Activated T-cell treated with anti-CD3 and anti-CD28 coated beads, Interleukin-2, amount 50 U/mL, for 48 hours (primary cell): ENCODE measurements at places on chromosomes 5 and 9.
A peak's percentile ranks its signal among the peaks of the same experiment; 100 is the strongest.

DNA sequence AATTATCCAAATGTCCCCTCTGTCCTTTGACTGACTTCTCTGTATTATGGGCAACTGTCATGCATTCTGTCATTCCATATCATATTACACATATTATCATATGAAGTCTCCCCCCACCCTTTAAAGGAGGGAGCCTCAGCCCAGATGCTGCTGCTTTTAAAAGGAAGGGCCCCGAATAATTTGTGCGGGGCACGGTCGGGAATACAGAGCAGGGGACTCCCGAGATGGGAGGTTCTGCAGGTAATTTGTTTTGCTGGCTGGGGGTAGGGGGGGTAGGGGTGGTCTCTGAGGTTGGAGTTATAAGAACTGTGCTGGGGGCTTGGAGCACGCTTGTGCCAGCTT lies 10.1 kb upstream of the LHX2 start:
- DNase-seq: no peak

DNA sequence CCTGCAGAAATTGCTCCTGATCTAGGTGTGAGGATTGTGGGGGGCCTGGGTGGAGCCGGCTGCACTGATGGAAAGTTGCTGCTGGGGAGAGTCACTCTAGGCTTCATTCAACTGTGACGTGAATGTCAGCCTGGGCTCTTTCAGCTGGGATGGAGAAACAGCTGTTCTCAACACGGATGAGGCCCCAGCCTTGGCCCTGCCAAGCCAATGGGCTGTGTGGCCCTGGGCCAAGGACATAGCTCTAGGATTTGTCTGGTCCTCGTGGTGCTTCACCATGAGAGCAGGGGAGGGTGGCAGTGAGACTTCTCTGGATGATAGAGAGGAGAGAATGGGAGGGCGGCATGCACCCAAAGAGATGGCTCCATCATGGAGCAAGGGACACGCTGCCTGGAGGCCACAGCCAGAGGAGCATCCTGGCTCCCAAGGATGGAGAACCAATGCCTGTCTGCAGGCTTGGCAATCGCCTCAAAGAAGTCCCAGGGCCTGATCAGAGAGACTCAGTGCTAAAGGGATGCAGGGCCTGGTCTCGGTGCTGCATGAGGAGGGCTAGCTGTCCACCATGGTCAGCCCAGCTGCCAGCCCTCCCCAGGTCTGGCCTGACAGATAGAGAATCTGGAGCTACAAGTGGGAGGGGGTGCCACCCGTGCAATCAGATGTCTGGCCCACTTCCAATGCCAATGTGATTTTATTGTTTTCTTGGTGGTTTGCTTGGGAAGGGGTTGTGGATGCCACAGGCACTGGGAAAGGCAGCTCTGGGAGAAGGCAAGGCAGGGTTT lies 141.0 kb downstream of the GADD45G start:
- no peak for DNase-seq

- DNase-seq: no peak
These were observed 84.4 kb upstream of the SARDH start for GRCh38 chr9:133822430-133823065.

- peak; percentile 63 for DNase-seq
These were observed 36.7 kb upstream of the KCNIP1 start for GRCh38 chr5:170466988-170467707.

DNA sequence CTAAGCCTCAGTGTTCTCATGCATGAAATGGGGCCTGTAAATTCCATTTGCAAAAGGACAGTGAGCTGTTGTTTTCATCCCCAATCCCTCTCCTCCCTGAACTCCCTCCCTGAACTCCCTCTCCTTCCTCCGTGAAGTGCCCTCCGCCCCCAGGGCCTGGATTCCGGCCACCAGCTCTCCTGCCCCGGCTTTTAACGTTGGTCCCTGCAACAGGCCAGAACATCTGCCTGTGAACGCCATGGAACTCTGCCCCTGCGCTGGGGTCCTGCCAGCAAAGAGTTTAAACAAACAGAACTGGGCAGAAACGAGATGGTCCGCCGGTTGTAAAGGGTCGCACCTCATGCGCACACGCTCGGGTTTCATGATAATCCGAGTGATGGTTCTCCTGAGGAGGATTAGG lies 62.4 kb downstream of the SMIM23 start:
- no peak for DNase-seq

- DNase-seq: no peak
These were observed 768.9 kb downstream of the TAF11L14 start for GRCh38 chr5:18403141-18403540.

DNA sequence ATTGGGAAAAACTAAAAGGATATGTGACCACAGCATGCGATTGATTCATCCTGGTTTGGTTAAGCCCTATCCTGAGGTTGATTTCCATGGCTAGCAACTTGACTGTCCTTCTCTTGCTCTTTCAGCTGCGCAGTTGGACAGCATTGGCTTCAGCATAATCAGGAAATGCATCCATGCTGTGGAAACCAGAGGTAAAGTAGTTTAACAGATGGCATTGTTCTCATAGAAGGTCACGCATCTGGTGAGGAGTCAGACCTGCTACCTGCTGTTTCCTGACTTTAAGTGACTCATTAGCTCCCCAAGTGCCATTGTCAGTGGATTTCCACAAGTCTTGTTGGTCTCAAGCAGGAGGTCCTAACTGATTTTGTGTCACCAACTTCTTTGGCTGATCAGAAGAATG lies 266.9 kb downstream of the ARHGAP26 start:
- DNase-seq: no peak

- no peak for DNase-seq
These were observed 2.6 kb downstream of the PCSK5 start for GRCh38 chr9:75893106-75893505.

DNA sequence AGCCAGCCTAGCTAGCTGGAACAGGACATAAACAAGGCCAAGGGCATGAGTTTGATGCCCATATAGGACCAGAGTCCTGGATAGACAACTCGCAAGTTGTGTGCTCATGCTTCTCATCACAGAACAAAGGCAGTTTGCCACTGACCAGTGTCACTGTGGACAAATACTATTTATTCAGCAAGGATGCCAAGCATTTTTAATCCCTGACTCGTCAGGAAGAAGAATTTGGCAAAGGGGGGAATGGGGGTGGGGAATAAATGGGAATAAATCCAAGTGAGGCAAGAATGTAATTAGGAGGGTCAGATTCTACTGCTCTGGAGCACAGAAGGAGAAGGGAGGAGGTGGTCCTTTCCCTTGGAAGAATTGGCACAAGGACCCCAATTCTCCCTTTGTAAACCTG lies 46.8 kb upstream of the ANKRD55 start:
- DNase-seq: no peak

DNA sequence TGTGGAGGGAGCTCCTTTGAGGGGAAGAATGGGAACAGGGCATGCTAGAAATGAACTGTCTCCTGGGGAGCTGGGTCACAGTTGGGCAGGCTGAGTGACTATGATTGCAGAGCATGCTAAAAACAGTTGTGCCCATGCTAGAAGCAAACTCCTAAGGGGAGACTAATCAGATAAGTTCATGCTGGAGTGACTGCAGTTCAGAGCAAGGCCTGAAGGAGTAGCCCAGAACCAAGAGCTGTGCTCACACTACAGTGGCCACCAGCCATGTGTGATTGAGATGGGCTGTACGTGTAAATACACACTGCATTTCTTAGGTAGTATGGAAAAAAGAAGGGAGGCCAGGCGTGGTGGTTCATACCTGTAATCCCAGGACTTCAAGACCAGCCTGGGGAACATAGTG lies 10.3 kb upstream of the AK1 start:
- no peak for DNase-seq

- no peak for DNase-seq
These were observed 333.2 kb upstream of the RFX3 start for GRCh38 chr9:3858961-3859360.

GRCh38 chr9:70484232-70485130 lies 70.0 kb upstream of the KLF9 start:
- no peak for DNase-seq

GRCh38 chr5:112694853-112695709 lies 42.6 kb upstream of the APC start:
- DNase-seq: no peak

GRCh38 chr9:87516222-87516925 lies 18.7 kb downstream of the DAPK1 start:
- no peak for DNase-seq

- no peak for DNase-seq
These were observed 54.2 kb downstream of the WHRN start for GRCh38 chr9:114450833-114451706.

- DNase-seq: no peak
These were observed 166.4 kb downstream of the TLE1 start for GRCh38 chr9:81522716-81523551.

- DNase-seq: no peak
These were observed 34.6 kb upstream of the LRRTM2 start for GRCh38 chr5:138909734-138910133.

DNA sequence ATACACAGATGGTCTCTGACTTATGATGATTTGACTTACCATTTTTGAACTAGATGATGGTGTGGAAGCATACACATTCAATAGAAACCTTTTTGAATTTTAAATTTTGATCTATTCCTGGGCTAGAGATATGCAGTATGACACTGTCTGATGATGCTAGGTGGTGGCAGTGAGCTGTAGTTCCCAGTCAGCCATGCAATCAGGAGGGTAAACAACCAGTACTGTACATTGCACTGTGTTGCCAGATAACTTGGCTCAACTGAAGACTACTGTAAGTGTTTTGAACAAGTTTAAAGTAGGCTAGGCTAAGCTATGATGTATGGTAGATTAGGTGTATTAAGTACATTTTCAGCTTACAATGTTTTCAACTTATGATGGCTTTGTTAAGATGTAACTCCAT lies 859.1 kb upstream of the ARRDC3 start:
- no peak for DNase-seq

DNA sequence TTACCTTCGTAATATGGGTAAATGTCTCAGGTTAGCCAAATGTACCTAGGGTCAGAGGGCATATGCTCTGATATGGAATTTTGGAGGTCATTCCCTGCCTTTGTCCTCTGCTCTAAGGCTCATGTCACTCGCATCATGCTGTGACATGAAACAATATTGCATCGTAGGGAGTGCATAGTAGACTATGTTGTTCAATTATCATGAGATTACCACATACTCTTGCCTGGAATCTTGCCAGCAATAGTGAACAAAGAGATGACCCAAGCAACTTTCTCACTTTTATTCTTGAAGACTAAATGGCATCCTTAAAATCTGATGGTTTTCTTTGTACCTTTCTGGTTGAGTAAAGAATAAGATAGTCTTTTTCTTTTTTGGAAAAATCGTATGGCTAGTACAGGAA lies 27.6 kb downstream of the ZNF462 start:
- no peak for DNase-seq

DNA sequence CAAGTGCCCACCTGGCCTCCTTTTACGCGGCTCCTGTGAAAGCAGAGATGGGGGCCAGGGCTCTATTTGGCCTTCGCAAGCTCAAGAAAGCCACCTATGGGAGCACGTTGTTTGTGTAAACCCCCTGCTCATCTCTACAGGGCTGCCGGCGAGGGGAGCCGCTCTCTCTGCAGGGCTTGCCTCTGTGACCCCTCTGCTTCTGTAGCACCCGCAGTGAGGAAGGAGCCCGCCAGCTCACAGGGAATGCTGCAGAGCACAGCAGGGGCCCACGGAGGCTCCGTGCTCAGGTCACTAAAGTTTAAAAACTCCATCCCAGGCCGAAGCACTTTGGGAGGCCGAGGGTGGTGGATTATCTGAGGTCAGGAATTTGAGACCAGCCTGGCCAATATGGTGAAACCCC lies 376.8 kb downstream of the IRX2 start:
- no peak for DNase-seq

- DNase-seq: peak; percentile 76
These were observed 10.9 kb upstream of the GADD45G start for GRCh38 chr9:89593727-89594427.

DNA sequence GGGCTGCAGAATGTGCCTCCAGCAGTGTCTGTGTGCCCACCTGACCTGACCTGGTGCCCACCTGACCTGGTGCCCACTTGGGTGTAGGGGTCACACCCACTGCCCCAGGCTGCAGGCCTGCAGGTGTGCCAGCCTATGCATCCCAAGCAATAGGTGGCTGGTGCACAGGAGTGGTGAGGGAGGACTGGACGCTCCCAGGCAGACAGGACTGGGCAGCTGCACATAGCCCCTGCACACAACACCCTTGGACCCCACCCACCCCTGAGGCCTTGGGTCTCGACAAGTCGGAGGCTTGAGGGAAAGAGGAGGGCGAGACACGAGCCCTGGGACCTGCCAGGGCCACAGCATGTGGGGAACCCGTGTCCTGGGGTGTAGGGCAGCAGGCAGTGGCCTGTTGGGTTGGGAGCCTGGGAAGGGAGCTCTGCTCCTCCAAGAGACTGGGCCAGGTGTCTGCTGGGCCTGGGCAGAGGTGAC lies 10.8 kb upstream of the NRARP start:
- no peak for DNase-seq

DNA sequence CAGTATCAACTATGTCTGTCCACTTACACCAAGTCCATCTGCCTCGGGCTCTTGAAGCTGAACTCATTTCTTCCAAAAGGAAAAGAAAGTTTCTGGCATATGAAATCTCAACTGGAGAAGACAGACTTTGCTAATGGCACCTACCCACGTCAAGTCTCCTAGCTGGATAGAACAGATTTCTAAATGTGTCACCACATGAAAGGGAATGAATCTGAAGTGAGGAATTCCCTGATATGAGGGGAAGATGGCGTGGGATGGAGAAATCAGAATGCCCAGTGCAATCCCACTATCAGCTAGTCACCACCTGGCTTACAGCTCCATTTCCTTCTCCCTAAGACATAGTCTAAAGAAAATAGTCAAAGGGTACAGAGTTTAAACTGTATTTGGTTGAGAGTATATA lies 144.7 kb downstream of the PAPPA start:
- DNase-seq: no peak

DNA sequence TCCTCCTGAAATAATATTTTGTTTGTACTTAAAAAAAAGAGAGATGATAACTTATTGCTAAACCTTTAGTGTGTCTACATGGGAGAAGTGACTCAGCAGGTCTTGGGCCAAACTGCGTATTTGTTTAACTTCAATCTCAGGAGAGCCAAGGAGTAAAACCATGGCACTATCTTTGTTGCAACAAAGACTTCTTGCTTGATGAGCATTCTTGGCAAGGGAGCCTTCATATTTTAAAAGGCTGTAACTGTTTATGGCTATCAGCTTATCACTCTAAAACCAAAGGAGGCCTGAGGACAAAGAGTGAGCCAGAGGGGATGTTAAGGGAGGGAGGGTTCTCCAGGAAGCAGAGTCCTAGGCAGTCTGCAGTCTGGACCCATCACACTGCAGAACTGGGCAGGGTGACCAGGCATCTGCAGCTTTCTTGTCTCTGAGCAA lies 216.2 kb upstream of the S1PR3 start:
- no peak for DNase-seq

- DNase-seq: no peak
These were observed 647.7 kb upstream of the ITGA1 start for GRCh38 chr5:52139888-52140615.

GRCh38 chr5:102591650-102592049 lies 92.8 kb upstream of the SLCO6A1 start:
- DNase-seq: no peak

DNA sequence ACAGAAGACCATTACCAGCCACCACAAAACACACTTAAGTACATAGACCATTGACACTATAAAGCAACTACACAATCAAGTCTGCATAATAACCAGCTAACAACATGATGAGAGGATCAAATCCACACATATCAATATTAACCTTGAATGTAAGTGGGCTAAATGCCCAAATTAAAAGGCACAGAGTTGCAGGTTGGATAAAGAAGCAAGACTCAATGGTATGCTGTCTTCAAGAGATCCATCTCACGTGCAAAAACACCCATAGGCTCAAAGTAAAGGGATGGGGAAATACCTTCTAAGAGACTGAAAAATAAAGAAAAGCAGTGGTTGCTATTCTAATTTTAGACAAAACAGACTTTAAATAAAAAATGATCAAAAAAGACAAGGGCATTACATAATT lies 113.6 kb upstream of the CD180 start:
- DNase-seq: no peak
